ENCODE measurements at places on chromosomes 11 and 22.

DNA sequence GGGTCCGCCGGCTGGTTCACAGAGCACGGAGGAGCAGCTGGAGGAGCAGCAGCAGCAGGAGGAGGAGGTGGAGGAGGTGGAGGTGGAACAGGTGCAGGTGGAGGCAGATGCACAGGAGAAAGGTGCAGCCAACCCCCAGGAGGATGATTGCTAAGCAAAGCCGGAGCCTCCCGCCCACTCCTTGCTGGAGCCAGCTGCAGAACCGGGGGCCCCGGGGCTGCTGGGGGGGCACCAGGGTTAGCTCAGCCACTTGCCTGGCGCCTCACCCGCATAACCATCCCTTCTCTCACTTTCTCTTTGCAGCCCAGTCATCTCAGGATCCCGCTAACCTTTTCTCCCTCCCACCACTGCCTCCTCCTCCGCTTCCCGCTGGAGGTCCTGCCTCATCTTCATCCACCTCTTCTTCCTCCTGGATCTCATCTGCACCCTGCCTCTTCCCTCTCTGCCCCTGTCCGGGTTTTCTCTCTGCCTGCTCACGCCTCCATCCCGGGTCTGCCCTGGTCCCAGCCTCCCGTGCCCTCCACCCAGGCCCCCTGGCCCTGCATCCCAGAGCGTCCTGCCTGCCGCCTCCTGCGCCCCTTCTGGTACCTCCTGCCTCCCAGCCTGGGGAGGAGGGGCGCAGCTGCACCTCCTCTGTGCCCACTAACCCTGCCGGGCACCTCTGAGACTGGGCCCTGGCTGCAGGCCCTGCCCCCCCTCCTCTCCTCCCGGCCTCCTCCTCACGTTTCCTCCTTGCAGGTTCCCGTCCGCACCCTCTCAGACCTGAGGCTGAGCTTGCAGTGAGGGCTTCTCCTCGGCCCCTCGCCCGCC, 9.5 kb downstream of the KCTD17 start:
- ATAC-seq, result no peak

GRCh38 chr11:61771985-61772455, 19.6 kb downstream of the MYRF start:
- ATAC-seq, result no peak

DNA sequence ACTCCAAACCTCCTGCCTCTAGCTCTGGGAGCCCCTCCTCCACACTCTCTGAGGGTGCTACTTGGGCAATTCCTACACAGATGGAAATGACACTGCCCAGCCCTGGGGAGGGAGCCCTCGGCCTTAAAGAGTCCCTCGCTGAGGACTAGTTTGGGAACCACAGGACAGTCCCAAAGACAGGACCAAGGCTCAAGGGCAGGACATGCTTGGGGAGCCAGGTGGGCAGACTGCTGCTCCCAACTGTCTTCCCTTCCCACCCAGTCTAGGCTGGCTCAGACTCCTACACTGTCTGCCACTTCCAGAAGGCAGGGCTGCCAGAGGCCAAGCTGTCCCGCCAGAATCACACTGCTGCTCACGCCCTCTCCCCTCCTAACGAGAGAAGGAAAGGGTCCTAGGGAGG, 9.8 kb downstream of the ARRB1 start:
- ATAC-seq, result no peak

DNA sequence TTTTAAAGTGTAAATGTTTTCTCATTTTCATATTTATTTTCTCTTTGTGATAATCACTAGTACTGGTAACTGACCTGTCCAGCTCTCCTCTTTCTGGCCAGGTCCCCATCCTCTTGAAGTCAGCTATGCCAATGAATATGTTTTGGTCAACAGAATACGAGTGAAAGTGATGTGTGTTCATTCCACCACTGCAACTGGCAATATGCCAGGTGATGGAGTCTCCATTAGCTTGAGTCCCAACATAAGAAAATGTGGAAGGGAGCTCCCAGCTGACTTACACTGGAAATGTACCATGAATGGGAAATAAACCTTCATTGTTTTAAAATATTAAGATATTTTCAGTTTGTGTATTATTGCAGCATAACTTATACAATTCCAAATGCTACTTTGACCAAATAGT, 75.8 kb downstream of the CCDC34 start:
- no peak for ATAC-seq

DNA sequence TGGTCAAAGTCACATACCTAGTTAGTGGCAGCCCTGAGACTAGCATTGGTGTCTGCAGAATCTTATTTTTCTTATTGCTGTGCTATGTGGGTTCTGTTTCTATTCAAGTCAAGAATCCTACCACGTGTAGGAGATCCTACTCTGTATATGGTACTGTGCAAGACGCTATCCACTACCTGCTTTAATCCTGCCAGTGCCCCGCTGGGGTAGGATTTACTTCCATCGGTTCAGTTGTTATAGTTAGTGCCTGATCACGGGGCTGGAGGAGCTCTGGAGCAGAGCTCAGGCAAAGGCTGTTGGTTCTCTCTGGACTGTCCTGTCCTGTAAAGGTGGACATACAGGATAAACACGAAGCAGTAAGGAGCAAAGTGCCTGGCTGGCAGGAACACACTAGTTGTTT, 167.9 kb downstream of the NTM start:
- no peak for ATAC-seq

DNA sequence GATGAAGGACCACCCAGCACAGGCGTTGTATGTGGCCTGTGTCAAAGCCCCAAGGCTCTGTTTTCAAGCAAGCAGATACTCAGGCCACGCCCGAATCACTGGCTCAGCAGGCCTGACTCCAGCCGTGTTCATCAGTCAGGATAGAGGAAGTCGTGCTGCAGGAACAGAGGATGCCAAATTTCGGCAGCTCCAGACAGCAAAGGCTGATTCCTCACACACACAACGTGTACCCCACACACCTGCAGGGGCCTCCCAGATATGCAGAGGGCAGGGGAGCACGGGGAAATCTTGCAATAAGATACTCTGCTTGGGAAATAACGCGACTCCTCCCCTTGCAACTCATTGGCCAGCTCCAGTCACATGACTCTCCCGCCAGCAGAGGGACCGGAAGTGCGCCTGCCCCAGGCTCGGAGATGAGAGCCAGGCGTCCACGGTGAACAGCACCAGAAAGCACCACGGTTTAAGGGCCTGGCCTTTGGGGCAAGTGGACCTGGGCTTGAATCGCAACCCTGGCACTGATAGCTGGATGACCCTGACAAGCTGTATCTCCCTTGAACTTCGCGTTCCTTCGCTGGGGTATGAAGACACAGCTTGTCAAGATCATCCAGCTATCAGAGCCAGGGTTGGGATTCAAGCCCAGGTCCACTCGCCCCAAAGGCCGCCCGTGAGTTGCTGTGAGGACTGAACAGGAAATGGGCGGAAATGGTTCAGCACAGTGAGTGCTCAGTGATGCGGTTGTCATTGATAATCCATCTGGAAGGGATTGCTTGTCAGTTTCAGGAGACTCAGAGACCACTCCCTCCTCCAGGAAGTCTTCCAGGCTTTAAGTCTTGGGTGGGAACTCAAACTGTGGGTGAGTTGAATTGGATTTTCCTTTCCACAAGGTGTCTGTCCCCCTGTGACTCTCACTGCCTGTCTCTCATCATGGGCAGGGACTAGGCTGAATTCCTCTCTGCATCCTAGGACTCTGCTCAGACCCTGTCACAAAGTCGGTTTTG, 88.5 kb downstream of the MYEOV start:
- no peak for ATAC-seq

- no peak for ATAC-seq
These were observed 1112.0 kb upstream of the RAG2 start for GRCh38 chr11:37710031-37710430.

DNA sequence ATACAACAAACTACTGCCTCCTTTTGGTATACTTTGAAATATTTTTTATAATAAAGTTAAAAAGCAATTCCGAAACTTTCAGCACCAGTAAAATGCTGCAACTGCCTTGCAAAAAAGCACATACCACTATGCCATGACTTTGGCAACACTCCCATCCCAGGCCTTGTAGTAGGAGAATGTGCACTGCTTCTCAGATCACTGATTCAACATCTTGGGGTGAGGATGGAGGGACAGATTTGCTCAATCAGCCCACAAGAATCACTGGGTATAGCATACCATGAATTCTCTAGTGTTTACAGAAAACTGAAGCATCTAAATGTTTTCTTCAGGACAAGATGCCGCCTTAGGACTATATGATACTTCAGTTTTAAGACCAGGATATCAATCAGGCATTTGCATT, 14.9 kb downstream of the EIF4ENIF1 start:
- ATAC-seq, result no peak

DNA sequence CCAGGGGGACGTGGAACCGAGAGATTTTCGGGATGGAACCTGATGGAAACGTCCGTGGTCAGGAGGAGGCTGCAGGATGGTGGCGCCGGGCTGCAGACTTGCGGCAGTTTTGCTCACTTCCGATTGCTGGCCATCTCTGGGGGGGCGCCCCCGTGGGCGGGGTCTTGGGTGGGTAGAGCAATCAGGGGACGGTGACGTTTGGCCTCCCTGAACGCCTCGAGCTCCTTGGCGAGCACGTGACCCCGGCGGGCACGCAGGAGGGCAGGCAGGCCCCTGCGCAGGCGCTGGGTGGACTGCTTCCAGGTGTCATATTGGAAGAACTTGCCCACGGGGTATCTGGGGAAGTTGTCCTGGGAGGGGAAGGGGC, 6.3 kb downstream of the IGF2 start:
- no peak for ATAC-seq

- ATAC-seq, result no peak
These were observed 20.1 kb downstream of the ZBTB16 start for GRCh38 chr11:114079511-114080065.

DNA sequence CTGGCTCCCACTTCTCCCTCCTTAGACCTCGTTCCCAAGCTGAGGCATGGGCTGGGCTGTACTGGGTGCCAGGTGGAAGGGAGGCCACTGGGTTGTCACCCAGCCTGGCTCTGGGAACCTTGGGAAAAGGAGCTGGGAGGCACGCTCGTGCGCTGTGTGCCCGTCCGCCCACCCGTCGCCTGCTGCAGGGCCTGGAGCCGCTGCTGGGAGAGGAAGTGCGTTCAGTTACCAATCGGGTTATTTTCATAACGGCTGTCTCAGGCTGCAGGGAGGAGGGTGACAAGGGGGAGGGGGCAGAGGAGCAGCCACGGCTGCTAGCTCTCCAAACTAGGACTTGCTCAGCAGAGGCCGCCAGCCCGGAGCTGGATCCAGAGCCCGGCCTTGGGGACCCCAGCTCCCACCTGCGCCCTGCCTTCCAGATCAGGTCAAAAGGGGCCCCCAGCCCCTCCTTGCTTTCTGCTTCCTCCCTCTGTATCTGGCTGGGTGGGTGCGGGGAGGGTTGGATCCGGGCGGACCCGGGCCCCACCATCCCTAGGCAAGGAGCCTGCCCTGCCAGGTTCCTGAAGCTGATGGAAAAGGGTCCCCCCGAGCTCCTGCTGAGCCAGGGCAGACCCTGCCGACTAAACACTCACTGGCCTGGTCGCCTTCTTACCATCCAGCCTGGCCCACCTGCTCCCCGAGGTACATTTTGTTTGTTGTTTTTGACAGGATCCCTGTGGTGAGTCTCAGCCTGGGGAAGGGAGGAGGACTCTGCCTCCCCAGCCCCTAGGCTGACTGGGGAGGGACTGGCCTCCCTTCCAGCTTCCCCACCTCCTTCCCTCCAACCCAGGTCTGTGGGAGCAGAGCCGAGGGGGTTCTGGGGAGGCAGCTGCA, 14.3 kb downstream of the DGKZ start:
- no peak for ATAC-seq

DNA sequence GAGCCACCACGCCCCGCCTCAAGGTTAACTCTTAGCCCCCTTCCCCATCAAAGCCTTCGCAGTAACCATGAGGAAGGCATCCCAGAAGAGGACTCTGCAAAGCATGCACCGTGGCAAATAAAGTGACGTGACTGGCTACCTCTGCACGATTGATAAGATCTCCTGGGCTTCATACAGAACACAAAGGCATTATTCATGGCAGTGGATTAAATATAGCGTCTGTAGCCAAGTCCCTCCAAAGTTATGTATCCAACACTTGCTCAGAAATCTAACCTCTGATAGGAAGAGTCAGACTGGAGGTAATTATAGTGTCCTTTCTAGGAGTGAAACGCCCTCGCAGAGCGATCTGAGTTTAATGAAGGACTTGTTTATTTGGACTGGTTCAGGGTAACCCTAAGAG, 22.4 kb downstream of the CPT1A start:
- no peak for ATAC-seq

DNA sequence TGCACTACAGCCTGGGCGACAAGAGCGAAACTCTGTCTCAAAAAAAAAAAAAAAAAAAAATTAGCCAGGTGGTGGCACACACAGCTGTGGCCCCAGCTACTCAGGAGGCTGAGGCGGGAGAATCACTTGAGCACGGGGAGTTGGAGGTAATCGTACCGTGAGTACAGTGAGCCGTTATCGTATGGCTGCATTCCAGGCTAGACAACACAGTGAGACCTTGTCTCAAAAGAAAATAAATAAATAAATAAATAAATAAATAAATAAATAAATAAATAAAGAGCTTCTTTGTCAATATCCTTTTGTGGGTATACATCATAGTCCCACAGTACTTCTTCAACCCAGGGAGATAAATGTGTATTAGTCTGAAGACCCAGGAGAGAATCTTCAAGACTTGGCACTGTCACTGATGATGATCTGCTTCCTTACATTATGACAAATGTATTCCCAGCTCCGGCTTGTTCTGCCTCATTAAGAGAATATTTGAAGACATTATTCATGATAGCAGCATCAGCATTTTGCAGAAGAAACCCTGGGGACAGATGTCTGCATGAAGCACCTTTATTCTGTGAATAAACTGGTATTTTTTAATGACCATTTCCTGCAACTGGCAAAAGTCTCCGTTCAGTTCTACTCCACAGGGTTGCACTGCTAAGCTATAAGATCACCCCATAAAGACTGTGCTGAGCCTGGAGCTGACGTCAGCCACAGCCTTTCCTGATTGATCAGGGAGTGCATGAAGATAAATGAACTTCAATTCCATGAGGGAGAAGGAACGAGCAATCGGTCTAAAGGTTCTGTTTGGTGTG, 1.6 kb upstream of the ACY3 start:
- no peak for ATAC-seq

- no peak for ATAC-seq
These were observed 6.5 kb upstream of the ALDH3B2 start for GRCh38 chr11:67680696-67681470.

DNA sequence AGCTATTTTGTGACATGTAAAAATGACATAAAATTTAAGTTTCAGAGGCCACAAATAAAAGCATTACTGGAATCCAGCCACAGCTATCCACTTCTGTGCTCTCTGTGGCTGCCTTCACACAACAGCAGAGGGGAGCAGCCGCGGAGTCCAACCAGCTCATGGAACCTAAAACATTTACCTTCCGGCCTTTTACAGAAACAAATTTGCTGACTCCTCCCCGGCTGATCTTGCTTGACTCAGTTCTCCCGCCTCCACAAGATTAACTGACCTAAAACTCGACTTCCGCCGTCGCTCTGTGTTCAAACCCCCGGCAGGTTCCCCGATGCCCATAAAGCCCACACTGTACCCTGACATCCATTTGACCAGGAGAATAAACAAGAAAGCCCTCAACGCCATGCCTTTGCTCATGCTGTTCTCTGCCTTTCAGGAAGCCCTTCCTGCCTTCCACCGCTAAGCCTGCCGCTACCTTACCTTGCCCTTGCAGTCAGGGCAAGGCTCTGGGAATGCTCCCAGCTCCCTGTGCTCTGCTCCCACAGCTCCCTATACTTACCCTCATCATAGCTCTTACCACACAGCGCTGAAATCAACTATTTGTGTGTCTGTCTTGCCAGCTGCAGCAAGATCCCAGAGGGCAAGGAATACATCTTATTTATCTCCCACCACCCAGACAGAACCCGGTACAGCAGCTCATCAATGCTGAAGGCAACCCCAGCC, 35.4 kb downstream of the MICAL3 start:
- ATAC-seq, result no peak
